ENCODE measurements at places on chromosomes 13 and 19.

GRCh38 chr19:40614622-40615411 is 13.6 kb downstream of the LTBP4 start:
- DNase-seq, result no peak

DNA sequence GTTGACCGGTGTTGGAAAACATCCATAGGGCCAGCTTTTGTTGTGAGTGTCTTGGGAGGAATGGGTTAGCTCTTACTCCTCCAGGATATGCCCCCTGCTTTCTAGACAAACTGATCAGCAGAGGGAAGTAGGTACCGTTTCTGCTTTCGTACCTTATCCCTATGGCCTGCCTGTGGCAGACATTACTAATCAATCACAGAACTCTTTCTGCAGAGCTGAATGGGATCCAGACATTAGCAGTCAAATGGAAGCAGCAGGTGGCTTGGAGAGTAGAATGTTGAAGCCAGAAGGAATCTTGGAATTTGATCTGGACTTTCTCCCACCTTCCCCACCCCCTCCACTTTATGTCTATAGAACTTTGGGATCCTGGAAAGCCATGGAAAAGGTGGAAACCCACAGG is 17.1 kb downstream of the NWD1 start:
- no peak for DNase-seq

DNA sequence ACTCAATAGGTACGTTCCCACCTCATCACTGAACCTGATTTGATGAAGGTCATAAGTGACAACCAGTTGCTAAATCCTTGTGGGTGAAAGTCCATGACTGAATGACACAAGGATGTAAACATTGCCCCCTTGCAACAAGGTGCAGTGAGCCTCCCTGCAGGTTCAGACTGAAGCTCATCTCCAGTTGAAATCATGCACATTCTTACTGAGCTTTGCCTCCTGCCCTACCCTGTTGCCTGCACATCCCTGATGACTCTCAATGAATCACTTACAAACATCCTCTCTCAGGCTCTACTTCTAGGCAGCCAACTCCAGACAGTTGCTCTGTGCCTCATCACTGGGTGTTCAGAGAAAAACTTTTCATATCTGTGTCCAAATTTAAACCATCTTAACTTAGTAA is 42.5 kb upstream of the ARGLU1 start:
- no peak for DNase-seq

GRCh38 chr19:3950871-3951861 is 18.3 kb downstream of the NMRK2 start:
- no peak for DNase-seq

DNA sequence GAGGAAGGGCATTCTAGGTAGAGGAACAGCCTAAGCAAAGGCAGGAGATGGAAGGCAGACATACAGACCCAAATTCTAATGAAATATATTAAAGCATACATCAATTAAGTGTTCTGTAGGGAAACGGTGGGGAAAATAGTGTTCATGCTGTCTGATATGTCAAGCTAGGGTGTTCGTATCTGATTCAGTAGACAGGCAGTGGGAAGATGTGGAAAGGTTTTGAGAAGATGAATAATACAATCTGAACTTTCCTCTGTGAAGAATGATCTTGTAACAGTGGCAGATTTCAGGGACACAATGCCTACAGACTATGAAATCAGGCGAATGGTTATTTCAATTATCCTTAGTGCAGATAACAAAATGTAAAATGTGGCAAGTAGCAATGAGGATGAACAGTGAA is 594.2 kb downstream of the KCTD12 start:
- DNase-seq, result no peak

Measured in COR-L47 (cell line).